ENCODE measurements at places on chromosomes 2 and 18. TPM values are rescaled to one million over a fixed set of nuclear protein-coding genes. Genes with fewer than 3 reads are reported as not detected.

DNA sequence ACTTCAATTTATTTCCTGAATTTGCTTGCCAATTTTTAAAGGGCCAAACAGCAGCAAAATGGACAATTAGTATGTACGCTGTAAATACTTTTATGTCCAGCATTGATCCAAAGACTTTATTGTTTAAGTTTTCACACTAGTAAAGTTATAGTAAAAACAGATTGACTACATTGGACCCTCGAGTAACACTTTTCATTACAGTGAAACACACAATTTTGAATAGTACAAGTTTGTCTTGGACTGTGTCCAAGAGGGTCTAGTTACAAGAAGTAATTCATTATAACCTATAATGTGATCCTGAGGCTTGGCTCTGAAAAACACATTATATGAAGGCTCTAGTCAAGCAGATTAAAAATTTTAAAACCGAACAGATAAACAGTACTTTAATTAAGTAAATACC is 11.4 kb upstream of the RBBP8 start:
- no peak overlapping the region for H3K27ac ChIP-seq
- H3K4me1 ChIP-seq = no peaks in the 10 kb centered on the region
- DNase-seq = no peak
- H3K36me3 ChIP-seq = no peaks in the 10 kb centered on the region
- no peak overlapping the region for H3K4me3 ChIP-seq
- no peaks in the 10 kb centered on the region for H3K27me3 ChIP-seq

DNA sequence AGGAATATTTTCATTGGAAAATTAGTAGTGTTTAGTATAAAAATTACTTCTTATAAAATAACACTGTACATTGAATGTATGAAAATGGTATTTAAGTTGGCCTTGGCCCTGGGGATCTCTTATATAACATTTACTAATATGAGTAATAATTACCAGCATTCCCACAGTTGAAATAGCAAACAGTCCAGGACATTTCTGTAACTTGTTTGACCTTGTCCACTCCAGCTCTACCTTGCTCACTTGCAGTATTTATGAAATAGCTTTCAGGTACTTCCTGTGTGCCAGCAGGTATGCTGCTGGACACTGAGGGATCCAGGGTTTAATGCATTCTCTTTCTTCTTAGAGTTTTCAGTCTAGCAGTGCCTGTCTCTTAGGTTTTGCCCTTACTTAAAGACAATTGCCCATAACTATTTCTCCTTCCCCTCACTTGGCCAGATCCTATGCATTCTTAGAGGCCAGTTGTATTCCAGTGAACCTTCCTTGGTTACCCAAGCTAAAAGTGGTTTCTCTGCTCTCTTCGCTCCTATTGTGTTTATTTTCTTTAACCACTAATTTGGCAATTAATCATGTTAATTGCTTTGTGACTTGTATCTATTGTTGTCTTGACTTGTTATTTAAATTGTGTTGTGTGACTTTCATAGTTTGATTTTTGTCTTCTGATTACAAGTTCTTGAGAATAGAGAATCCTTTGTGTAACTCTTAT is 25.9 kb downstream of the BABAM2 start:
- peaks cover 15% of the 10 kb centered on the region for H3K36me3 ChIP-seq
- no peaks in the 10 kb centered on the region for H3K27me3 ChIP-seq
- H3K27ac ChIP-seq = no peak overlapping the region

DNA sequence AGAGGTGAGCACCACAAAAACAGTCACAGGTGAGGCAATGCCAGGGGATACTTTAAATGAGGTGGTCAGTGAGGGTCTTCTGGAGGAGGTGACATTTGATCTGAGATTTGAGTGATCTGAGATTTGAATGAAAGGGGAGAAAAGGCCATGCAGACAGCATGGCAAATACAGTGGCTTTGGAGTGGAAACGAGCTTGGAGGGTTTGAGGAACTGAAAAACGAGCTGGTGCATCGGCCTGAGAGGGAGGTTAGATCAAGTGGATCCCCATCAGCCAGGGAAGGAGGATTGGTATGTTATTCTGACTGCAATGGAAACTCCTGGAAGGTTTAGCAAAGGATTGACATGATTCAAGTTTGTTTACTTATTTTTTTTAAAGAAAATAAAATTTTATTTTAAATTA is 245.1 kb downstream of the KCNS3 start:
- H3K36me3 ChIP-seq = no peaks in the 10 kb centered on the region
- DNase-seq = no peak
- peaks cover 18% of the 10 kb centered on the region for H3K27me3 ChIP-seq

DNA sequence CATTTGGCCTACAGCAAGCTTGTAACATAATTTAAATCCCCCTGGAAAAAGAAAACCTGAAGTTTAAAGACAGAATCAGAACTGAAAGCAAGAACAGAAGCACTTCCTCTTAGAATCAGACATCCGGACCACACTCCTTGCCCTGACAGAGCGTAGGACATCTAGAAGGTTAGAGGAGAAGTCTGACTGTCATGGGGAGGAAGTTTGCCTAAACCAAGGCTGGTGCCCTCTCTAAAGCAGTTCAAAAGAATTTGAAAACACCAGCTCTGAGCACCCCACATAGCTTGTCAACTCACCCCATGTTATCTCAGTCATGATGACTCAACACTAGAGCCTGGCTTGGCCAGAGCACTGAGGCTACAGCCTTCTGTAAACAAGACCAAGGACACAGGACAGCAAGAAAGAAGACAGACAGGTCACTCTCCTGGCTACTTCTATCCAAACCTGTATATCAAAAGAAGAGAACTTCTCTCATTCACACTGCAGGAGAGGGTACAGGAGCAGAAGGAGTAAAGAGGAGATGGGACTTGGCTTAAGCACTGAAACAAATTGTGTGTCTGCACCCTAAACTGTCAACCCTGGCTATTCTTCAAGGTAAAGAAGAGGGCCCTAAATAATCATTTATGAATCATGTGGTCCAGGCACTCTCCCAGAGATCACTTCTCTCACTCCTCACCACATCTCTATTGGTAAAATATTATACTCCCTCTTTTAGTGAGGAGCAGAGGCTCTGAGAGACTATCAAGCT is 198.6 kb downstream of the MEMO1 start:
- H3K4me1 ChIP-seq = peaks cover 15% of the 10 kb centered on the region
- H3K27me3 ChIP-seq = no peaks in the 10 kb centered on the region
- H3K36me3 ChIP-seq = no peaks in the 10 kb centered on the region
- peak overlapping the region; percentile 1 for H3K4me3 ChIP-seq
- H3K27ac ChIP-seq = peak overlapping the region; percentile 90

DNA sequence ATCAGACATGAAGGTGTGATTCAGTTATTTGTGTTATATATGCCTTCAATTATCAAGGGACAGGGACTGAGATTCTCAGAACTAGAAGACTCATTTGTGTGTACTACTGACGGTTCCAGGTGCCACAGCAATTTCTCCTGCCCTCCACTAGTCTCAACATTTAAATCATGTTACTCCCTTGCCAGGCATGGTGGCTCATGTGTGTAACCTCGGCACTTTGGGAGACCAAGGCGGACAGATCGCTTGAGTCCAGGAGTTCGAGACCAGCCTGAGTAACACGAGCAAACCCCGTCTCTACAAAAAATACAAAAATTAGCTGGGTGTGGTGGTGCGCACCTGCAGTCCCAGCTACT is 1.1 kb downstream of the CNDP2 start:
- H3K4me1 ChIP-seq = peaks cover 55% of the 10 kb centered on the region
- peak overlapping the region; percentile 99 for H3K4me3 ChIP-seq
- peak overlapping the region; percentile 98 for H3K27ac ChIP-seq
- no peak for DNase-seq
- H3K36me3 ChIP-seq = peaks cover 26% of the 10 kb centered on the region
- no peaks in the 10 kb centered on the region for H3K27me3 ChIP-seq

- no peaks in the 10 kb centered on the region for H3K27me3 ChIP-seq
- DNase-seq = no peak
- H3K4me1 ChIP-seq = no peaks in the 10 kb centered on the region
- peaks cover 2% of the 10 kb centered on the region for H3K36me3 ChIP-seq
These were observed 66.3 kb downstream of the NRP2 start for GRCh38 chr2:205748639-205749038.

- H3K4me1 ChIP-seq = peaks cover 9% of the 10 kb centered on the region
- no peak overlapping the region for H3K4me3 ChIP-seq
- H3K27me3 ChIP-seq = no peaks in the 10 kb centered on the region
These were observed 43.6 kb downstream of the MAP3K20 start for GRCh38 chr2:173119069-173119807.

- peaks cover 7% of the 10 kb centered on the region for H3K4me1 ChIP-seq
- H3K36me3 ChIP-seq = peaks cover 18% of the 10 kb centered on the region
- H3K27me3 ChIP-seq = no peaks in the 10 kb centered on the region
- no peak for DNase-seq
These were observed 194.0 kb downstream of the ZNF407 start for GRCh38 chr18:74791501-74792194.

- no peaks in the 10 kb centered on the region for H3K27me3 ChIP-seq
- H3K27ac ChIP-seq = no peak overlapping the region
- peaks cover 49% of the 10 kb centered on the region for H3K4me1 ChIP-seq
These were observed 15.4 kb upstream of the TET3 start for GRCh38 chr2:73969356-73969755.

GRCh38 chr2:188884517-188884916 is 89.7 kb upstream of the COL3A1 start:
- H3K27me3 ChIP-seq = no peaks in the 10 kb centered on the region
- no peaks in the 10 kb centered on the region for H3K36me3 ChIP-seq
- H3K4me1 ChIP-seq = no peaks in the 10 kb centered on the region
- DNase-seq = no peak
- H3K27ac ChIP-seq = no peak overlapping the region

Gene LHCGR
- total RNA-seq = not detected

Gene POU3F3
- total RNA-seq = not detected
